ENCODE measurements at places on chromosomes 3 and 15. TPM values are rescaled to one million over a fixed set of nuclear protein-coding genes. Genes with fewer than 3 reads are reported as not detected.

Gene TRH
- total RNA-seq, result not detected

Gene ESYT3
- 1.6 TPM for total RNA-seq

Gene STRIT1
- total RNA-seq, result not detected

Gene IQCF5
- not detected for total RNA-seq

Gene LMAN1L
- total RNA-seq, result not detected

Gene THRB
- not detected for total RNA-seq

Gene ACTC1
- not detected for total RNA-seq

Gene BSN
- 0.14 TPM for total RNA-seq

Gene CHRNB4
- not detected for total RNA-seq

Gene SLC7A14
- total RNA-seq, result 4.9 TPM

Gene IMP3
- 97.7 TPM for total RNA-seq

Gene TM4SF4
- not detected for total RNA-seq

Gene MOBP
- not detected for total RNA-seq

Gene TNNC1
- 0.89 TPM for total RNA-seq

Gene KCNMB3
- 1.5 TPM for total RNA-seq

Gene POC1A
- 1.5 TPM for total RNA-seq

Gene TMEM207
- total RNA-seq, result not detected

Gene PEX11A
- total RNA-seq, result 8.0 TPM

Gene GASK1A
- total RNA-seq, result 1.5 TPM

Gene CKMT1A
- not detected for total RNA-seq

Gene LOXL1
- total RNA-seq, result 143 TPM

Gene ST8SIA2
- total RNA-seq, result not detected

Gene RTP4
- total RNA-seq, result not detected

Gene CX3CR1
- total RNA-seq, result not detected

Gene BBX
- total RNA-seq, result 78.2 TPM

Gene SYNPR
- total RNA-seq, result not detected

Gene ACOX2
- total RNA-seq, result 13.4 TPM

Gene IL16
- total RNA-seq, result under 0.01 TPM

Gene ISLR
- 5.3 TPM for total RNA-seq

Gene NEK4
- total RNA-seq, result 27.4 TPM

Gene GRK7
- 0.05 TPM for total RNA-seq

Gene CSPG4
- 63.0 TPM for total RNA-seq

Gene RBM15B
- 23.8 TPM for total RNA-seq

Gene GP5
- total RNA-seq, result 0.14 TPM

Gene GPX1
- total RNA-seq, result 152 TPM

Gene SPSB4
- total RNA-seq, result not detected

Gene NEK11
- total RNA-seq, result 6.0 TPM

Gene CDC25A
- total RNA-seq, result 2.4 TPM

Gene NGLY1
- total RNA-seq, result 32.1 TPM

Gene EPHA6
- total RNA-seq, result not detected

Gene ADGRG7
- 0.30 TPM for total RNA-seq

Gene TMEM108
- total RNA-seq, result 0.23 TPM

Gene RBM5
- total RNA-seq, result 147 TPM

Gene CHP1
- total RNA-seq, result 69.2 TPM

Gene GPR149
- not detected for total RNA-seq
